ENCODE measurements at places on chromosomes 2 and 18.
A peak's percentile ranks its signal among the peaks of the same experiment; 100 is the strongest.

GRCh38 chr18:44733069-44733753 is 52.5 kb downstream of the SETBP1 start:
- no peak for DNase-seq

GRCh38 chr2:239199041-239199768 is 201.6 kb downstream of the HDAC4 start:
- DNase-seq: no peak

- DNase-seq: no peak
These were observed 269.8 kb downstream of the TMX3 start for GRCh38 chr18:68445136-68445535.

- DNase-seq: no peak
These were observed 42.0 kb downstream of the RDH14 start for GRCh38 chr2:18518116-18519111.

DNA sequence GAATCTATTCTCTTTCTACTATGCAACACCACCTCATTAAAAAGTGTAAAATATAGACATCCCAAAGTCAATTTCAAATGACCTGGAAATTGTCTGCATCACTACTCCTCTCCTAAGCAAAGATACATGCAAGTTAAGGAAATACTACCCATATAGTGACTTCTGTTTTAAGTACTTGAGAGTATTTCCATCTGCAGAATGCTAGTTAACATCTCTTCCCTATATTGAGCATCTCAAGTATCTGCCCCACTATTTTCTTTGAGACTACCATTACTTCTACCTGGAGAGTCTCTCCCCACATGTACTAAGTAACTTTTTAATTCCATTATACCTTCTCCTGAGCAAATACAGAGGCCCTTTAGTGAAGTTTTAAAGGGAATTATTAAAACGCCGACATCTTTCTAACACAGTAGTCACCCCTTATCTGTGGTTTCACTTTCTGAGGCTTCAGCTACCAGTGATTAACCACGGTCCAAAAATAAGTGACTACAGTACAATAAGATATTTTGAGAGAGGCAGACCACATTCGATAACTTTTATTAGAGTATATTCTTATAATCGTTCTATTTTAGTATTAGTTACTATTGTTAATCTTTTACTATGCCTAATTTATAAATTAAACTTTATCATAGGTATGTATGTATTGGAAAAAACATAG is 21.8 kb downstream of the CWC22 start:
- DNase-seq: no peak

GRCh38 chr2:86243950-86244733 is 44.9 kb downstream of the MRPL35 start:
- DNase-seq: no peak

DNA sequence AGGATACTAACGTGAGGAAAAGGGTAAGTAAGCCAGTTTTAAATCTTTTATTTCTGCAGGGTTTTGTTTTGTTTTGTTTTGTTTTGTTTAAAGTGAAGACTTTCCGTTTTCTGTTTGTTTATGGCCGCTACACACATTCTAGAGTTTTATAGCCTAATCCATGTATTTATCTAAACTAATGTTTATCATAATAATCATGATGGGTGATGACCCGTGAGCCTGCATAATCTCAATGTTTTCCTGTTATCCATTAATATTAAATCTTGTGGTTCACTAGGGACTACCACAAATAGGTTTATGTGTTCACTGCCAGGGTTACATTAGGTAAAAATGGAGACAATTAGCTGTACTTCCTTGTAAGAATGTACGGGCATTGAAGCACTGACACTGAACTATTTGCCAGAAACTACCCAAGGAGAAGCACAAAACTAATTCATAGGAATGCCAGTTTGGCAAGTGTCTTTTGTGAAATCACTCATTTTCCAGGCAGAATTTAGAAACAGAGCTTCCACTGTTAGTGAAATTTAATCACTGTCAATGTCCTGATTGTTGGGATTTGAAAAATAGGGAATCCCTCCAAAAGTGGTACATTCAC is 574.8 kb downstream of the LRP1B start:
- no peak for DNase-seq

DNA sequence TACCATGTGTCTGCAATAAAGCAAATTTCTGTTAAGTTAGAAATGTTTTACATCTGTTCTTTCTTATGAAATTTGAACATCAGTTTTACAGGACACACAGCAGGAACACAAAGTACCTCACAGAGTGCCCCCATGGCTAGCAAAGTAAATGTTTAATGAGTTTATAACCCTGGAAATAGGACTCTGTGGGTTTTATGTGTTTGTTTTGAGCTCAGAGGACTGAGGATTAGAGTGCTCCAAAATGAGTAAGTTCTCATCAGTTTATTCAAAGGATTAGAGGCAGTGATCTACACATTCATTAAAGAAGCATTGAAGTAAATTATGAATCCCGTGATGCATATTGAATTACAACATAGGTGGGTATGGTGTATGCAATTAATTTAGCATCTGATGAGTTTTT is 281.8 kb downstream of the GULP1 start:
- DNase-seq: no peak

GRCh38 chr2:241035818-241036396 is 37.5 kb downstream of the SNED1 start:
- peak; percentile 13 for DNase-seq

DNA sequence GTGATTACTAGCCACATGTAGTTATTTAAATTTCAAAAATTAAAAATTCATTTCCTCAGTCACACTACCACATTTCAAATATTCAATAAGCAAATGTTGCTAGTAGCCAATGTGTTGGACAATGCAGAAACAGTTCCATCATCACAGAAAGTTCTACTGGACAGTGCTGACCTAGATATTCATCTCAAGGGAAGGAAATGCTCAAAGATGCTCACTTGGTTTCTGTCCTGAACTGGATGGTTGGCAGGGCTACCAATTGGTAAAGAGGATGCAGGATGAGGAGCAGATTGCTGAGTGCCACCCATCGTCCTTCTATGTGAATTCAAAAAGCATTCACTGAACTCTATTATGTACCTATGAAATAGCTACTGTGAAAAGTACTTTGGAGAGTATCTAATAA is 6.0 kb upstream of the UBXN2A start:
- DNase-seq: no peak

GRCh38 chr2:118202707-118203303 is 114.5 kb downstream of the INSIG2 start:
- DNase-seq: no peak

DNA sequence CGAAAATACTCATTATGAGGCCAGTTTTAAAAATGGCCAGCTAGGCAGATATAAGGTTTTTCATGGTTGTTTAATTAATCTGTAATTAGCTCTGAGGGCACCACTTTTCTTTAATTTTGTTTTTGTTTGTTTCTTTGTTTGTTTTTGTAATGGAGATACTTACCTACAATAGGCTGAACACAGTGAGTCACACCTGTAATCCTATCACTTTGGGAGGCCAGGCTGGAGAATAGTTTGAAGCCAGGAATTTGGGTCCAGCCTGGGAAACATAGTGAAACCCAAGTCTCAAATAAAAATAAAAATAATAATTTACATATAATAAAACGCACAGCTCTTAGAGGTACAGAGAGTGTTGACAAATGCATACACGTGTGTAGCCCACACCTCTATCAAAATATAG is 56.8 kb upstream of the MSH2 start:
- DNase-seq: no peak

DNA sequence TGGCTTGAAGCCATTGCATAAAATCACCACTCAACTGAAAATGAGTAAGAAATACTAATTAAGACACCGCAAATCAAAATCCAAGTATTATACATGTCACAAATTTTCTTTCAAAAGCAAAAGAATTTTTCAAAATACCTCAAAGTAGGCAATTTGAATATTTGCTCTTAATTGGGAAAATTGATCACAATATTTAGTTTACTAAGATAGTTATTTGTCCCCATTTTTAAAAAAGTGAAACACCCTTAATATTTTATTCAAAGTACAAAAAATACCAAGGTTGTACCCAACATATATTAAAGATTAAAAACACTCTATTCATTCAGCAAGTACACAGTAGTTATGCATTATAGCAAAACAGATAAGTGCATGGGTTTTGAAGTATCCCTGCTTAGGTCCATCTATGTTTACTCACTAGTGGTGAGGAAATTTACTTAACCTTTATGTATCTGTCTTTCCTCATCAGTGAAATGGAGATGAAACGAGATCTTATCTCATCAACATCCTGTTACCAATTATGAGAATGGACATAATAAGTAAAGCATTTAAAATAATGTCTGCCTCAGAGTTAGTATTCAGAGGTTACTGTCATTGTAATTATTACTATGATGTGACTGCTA is 35.1 kb downstream of the VPS54 start:
- no peak for DNase-seq

DNA sequence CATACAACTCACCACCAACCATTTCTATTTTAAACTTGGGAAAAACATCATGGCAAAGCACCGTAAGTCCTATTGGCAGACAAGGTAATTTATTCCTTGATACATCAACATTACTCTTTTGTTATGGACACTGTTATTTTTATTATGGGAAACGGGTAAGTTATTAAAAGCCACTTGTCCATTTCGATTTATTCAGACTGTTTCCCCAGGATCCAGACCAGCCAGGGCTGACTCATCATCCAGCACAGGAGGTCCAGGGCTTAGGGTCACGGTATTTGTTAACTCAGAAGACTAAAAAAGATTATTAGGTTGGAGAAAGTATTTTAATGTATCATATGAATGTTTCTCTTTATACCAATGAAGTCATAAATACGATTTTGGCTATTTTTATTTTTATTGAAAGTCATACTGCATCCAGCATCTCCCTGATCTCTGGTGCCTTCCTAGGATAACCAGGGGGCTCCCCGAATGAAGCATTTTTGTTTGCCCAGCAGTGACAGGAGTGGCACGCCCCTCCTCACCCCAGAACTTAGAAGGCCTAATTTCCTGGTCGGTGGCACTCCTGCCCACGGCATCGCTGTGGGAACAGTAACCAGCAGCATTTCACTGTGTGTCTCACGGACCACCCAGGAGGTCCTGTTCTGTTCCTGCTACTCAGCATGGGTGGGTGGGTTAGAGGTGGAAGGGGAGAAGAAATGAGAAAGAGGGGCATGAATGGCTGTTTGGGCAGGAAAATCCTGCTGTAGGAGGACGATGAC is 446.1 kb downstream of the EIPR1 start:
- no peak for DNase-seq

DNA sequence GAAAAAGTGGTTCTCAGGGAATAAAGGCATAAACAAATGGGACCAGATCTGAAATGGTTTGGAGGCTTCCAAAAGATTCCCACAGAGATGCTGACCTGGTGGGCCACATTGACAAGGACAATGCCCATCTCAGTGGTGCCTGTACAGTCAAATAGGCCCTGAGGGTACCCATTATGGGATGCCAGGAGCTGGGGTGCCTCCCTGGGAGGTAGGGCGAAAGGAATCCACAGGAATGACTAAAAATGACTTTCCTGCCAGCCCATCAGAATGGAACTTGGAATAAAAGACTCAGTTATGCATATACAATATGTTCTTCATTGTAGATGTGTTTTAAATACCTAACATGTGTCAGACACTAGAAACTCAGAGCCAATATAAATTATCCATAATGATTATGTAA is 248.5 kb downstream of the RNF144A start:
- DNase-seq: no peak

DNA sequence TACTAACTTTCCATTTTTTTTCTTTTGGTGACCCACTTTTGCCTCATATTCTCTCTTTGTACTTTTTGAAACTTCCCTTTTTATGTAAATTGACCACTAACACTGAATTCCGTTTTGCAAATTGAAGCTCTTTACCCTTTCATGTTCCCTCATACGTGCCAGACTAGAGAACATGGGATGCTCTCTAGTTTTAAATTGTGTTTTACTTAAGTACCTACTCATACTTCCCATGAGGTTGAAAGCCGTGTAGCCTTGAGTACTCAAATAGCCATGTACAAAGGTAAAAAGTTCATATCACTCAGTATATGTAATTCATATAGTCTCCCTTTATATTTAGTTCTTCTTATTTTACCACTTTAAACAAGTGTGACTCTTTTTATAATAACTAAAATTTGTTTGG is 119.7 kb downstream of the PIK3C3 start:
- DNase-seq: no peak

- no peak for DNase-seq
These were observed 74.8 kb downstream of the BCL11A start for GRCh38 chr2:60478660-60479059.

GRCh38 chr2:232281858-232282507 is 96.6 kb upstream of the ALPP start:
- no peak for DNase-seq

DNA sequence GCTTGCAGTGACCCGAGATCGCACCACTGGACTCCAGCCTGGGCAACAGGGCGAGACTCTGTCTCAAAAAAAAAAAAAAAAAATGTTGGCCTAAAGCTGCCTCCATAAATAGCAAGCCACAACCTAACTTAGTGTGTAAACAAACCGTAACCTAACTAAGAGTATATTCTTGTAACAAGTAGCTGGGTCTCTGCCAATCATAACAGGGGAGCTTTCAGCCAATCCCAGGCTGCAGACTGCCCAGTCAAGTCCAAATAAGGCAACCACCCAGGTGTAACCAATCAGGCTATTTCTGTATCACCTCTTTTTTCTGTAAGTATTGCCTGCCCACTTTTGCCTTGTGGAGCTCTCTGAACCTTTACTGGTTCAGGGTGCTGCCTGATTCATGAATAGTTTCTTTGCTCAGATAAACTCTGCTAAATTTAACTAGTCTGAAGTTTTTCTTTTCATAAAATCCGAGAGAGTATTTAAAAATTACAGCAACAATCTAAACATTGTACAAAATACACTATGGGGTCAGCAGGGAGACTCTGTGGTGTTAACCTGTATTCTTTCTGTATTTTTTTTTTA is 4.5 kb downstream of the PSTPIP2 start:
- DNase-seq: no peak

DNA sequence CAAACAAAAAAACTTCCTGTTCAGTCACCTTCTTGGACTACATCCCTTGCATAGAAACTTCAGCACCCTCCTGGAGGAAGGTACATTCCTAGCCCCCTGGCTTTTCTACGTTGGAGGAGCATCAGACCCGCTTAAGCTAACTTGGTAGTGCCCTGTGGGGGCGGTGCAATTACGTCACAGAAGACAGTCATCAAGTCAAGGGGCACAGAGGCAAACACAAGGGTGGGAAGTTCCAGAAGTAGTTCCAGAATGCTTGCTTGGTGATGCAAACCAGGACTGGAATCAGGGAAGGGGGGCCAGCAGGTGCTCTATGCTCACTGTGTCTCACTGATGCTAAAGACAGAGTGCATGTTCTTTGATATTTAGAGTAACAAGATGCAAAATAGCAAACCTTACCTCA is 15.2 kb upstream of the AGFG1 start:
- DNase-seq: no peak

- DNase-seq: no peak
These were observed 155.6 kb downstream of the TSN start for GRCh38 chr2:121911036-121911435.

- DNase-seq: no peak
These were observed 55.4 kb upstream of the COL5A2 start for GRCh38 chr2:189234991-189235390.

- peak; percentile 29 for DNase-seq
These were observed at the start of gene RFX8 for GRCh38 chr2:101474731-101475384. RFX8 (minus strand) TSS chr2:101475112; CDS start chr2:101466848, 8,264 bp downstream.

- DNase-seq: no peak
These were observed 57.0 kb downstream of the EFR3B start for GRCh38 chr2:25098670-25099486.

- DNase-seq: peak; percentile 44
These were observed at the start of gene SLC25A12 for GRCh38 chr2:171893824-171894611. SLC25A12 (minus strand) TSS chr2:171894244; CDS start chr2:171894214, 30 bp downstream.
